ENCODE measurements at places on chromosomes 2 and 18.

DNA sequence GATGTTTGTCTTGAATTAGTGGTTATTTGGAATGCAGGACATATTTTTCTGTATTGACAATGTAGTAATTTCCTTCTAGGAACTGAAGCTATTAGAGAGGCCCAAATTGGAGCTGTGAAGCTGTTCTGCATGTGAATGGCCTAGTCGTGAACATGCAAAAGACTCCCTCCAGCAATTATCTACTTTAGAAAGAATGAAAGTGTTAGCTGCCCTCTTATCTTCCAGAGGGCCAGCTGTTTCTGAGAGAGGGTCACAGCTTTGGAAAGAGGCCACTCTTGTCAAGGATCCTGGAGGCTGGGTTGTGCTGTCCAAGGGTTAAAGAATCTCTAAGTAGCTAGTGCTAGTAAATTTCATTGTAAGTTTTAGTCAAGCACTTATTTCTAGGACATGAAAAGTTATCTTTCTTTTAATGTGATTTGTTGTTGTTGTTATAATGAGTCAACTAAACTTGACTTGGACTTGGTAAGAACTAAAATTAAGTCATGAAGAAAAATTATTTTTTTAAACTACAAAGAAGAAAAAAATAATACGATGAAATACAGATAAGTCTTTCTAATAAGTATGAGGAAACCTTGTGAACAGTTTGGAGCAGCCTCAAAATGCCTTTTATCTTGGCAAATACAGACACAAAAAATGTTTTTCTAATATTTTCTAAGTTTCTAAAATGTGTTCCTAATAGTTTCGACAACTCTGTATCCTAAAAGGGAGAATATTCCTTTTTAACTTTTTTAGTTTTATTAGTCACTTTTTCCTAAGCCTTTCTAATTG is 36.8 kb downstream of the DPP4 start:
- no peak for DNase-seq

- no peak for DNase-seq
Observed at GRCh38 chr2:24792542-24792873, 683 bp downstream of the PTRHD1 start.

DNA sequence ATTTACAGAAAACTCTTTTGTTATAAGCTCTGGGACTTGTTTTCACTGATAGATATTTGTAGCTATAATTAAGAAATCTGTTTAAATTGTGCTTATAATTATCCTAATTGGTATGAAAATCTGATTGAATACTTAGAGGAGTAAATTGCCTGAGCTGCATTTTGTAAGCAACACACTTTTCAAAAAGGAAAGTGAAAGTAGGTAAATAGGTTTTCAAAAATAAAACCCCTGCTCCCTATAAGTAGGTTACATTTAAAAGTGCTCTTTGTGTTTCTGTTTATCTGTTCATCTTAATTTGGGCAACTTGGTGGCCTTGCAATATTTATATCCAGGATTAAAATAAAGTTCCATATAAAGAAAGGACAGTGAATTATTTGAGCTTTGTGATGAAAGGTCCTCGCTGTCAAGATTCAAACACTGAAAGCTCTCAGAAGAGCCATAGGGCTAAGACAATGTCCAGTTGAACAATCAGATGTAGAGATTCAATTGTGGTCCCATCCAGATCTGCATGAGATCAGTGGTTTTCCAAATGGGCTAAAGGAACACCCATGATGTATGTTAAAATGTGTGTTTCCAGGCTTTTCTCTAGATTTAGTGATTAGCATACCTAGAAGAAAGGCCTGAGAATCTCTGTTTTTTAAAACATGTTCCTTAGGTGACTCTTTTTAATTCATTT is 371.6 kb downstream of the RPRM start:
- DNase-seq: no peak

GRCh38 chr18:74976331-74976909 is 232.5 kb downstream of the PTGR3 start:
- no peak for DNase-seq

DNA sequence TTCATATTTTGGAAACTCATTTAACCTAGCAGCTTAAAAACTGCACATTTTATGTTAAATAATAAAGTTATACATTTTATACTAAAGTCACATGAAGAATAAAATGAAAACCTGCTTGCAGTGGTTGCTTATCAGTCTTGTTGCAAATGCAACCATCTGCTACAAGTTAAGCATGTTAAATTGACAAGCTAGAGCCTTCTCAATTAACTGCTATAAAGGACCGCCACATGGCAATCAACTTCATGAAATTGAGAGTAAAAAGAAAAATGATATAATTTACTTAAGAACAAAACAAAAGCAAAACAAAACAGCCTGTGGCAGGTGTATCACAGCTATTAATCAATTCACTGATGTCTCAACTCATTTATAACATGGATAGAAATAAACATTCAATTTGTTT is 78.7 kb downstream of the RTTN start:
- DNase-seq: no peak

- DNase-seq: no peak
Observed at GRCh38 chr18:56235071-56235470, 403.3 kb downstream of the TXNL1 start.

DNA sequence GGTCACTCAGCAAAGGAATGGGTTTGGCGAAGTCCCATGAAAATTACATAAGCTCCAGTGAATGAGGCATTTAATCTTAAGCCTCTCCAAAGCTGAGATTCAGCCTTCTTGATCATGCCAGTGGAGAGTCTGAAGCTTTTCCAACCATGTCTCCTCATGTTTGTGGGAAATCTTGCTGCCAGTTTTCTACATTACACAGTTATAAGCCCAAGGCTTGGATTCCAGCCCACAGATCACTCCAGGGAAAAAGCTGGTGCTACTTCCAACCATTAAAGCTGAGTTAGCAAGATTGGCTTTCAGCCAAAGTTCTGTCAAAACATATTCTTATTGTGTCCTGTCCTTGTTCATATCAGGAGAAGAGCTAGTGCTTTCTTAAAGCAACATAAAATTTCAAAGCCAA is 293.8 kb downstream of the LRRTM4 start:
- DNase-seq: no peak

GRCh38 chr2:241788135-241788534 is 11.5 kb downstream of the GAL3ST2 start:
- no peak for DNase-seq

GRCh38 chr2:63740943-63741342 is 100.8 kb upstream of the UGP2 start:
- DNase-seq: no peak

- DNase-seq: no peak
Observed at GRCh38 chr2:47218899-47219525, 63.9 kb upstream of the STPG4 start.

DNA sequence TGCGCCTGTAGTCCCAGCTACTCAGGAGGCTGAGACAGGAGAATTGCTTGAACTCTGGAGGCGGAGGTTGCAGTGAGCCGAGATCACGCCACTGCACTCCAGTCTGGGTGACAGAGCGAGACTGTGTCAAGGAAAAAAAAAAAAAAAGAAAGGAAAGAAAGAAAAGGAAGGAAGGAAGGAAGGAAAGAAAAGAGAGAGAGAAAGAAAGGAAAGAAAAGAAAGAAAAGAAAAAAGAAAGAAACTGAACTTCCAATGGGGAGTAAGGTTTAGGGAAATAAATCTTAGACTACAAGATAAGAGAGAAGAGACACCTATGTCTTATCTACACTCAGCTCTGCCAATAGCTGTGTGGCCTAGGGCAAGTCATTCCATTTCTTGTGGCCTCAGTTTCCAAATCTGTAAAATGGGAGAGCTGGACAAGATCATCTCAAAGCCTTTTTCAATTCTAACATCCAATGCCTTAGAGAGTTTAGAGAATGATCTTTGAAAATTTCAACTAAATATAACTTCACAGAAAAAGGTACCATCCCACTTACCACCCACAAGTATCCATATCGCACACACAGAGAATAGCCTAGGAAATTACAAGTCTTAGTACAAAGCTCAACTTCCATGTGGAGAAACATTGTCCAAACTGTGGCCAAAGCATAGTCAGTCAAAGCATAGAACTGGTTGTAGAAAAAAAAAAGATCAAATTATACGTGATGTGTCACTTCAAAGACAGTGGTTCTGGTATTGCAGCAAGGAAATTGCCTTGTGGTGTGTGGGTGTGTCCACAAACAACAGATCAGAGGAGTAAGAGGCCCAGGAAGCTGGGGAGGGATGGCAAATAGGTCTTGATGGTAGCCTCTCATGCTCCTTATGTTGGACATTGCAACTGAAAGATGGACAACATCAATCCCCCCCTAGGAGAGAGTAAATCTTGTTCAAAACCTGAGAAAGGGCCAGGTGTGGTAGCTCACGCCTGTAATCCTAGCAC is 42.4 kb downstream of the SLC14A2 start:
- no peak for DNase-seq

DNA sequence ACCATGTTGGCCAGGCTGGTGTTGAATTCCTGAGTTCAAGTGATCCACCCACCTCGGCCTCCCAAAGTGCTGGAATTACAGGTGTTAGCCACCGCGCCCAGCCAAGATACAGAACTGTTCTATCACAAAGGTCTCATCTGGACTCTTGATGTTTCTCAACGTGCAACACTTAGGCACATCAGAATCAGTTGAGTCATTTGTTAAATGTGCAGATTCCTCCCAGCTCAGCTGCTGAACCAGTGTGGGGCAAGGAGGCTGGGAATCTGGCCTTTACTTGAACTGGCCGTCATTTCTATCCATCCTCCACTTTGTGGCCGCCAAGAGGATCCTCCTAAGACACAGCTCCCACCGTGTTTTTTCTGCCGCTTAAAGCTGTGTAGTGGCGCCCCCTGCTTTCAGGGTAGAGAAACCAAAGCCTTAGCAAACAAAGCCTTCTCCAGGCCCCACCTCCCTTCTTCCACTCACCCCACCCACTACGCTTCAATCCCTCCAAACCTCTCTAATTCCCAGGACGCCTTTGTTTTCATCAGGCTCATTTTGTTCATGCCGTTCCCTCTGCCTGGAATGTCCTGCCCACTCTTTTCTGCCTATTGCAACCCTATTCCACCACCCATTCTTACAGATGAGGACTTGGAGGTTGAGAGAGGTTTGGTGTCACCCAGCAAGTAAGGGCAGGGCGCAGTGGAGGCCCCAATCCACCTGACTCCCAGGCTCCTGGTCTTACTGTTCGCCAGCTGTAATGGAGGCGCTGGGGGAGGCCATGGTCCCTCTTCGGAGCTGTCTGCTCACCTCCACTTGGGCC is 776 bp upstream of the SPEG start:
- no peak for DNase-seq

DNA sequence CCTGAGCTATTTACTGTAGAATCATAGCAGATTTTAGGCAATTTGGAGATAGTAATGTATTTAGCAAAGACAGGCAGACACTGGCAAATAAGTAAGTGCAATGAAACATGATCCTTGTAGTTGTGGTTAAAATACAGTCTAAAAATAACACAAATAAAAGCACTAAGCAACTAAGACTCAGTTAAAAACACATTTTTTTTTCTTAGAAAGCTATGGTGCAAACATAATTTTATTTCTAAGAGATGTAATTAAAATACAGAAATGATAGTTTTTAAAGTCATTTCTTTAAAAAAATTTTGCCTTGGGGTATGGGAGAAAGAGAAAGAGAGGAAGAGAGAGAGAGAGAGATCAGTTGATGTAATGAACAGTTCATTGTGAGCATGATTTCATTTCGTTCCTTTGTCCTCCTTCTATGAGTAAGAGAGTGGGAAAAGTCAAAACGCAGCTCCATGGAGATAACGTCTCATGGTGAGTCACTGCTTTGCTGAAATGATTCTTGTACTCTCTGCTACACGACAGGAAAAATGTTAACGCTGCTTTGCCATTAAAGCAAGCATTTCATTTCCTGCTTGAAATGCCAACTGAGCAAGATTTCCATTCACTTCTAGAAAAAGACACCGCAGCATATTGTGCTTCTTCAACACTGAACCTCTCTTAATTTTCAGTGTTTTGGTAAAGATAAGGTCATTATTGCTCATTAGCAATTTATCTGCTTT is 61.3 kb upstream of the PGAP1 start:
- no peak for DNase-seq

DNA sequence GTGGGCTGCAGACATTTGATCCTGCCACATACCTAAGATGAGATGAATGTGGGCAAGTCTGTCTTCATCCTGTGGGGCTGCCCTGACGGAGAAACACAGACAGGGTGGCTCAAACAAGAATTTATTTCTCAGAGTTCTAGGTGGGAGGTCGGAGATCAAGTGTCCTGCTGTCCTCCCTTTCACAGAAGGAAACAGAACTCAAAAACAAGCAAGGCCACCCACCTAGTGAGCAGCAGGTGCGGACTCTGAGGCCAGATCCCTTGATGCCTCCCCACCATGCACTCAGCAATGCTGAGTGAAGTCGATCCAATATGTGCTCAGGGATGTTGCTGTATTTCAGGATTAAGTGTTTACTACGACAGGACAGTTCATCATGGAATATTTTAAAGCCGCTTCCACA is 63.0 kb upstream of the SNTG2 start:
- DNase-seq: no peak

- DNase-seq: no peak
Observed at GRCh38 chr2:236073867-236074655, 94.1 kb downstream of the GBX2 start.

GRCh38 chr2:9275399-9275798 is 68.8 kb downstream of the ASAP2 start:
- no peak for DNase-seq

- DNase-seq: no peak
Observed at GRCh38 chr18:36829362-36830157, 633 bp downstream of the KIAA1328 start.

DNA sequence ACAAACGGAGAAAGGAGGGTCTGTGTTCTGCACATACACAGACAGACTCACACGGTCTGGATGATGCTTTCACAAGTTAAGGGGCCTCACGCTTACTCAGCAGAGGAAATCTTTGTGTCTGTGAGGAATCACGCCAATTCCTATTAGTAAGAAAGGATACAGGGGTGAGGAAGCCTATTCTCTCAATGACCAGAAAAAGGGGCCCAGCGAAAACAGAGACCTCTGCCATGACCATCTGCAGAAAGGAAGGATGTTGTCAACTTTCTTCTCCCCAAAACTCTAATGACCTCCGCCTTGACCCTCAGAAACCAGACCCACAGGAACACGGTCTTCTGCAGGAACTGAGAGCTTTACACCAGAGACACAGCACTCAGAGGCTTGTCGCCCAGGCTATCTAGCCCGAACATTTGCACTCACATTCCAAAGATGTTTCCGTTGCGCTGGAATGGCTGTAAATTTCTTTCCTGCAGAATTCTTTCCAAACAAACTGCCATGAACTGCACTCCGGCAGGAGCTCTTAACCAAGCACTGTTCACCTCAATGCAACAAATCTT is 186.3 kb downstream of the TCF4 start:
- no peak for DNase-seq

GRCh38 chr2:62192811-62193210 is 3.1 kb upstream of the B3GNT2 start:
- no peak for DNase-seq

GRCh38 chr2:14603676-14604075 is 28.8 kb upstream of the LRATD1 start:
- DNase-seq: no peak

DNA sequence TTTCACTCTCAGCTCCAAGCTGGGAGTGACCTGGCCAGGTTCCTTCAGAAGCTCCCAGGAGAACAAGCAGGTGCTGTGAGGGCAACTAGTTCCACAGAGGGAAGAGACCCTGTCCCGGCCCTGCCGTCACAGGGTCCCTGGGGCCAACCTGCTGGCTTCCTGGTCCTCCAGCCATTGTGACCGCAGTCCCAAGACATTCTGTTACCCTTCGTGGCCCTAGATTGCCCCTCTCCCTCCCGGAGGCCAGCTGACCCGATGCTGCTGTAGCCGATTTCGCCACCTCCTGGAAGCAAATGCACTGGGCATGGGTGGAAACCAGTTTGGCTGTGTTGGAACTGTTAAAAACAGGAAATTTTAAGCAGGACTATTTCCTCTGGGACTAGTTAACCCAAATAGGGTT is 55.4 kb downstream of the EPAS1 start:
- no peak for DNase-seq

All from HuH-7.5 (cell line).